ENCODE measurements at places on chromosomes 1 and 21.

DNA sequence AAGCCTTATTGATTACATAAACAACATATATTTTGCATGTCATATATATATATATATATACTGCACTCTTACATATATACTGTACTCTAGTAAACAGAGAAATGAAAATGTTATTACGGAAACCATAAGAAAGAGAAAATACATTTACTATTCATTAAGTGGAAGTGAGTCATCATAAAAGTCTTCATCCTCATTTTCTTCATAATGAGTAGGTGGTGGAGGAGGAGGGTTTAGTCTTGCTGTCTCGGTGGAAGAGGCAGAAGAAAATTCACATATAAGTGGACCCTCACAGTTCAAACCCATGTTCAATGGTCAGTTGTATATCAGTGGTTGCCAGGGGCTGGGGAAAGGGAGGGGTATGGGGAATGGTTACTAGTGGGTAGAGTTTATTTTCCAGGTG is 8.0 kb upstream of the IFNLR1 start:
- DNase-seq, result no peak

- DNase-seq, result no peak
Measured at GRCh38 chr1:39554277-39554676, 22.3 kb downstream of the PABPC4 start.

- no peak for DNase-seq
Measured at GRCh38 chr1:171919891-171920887, 78.9 kb downstream of the DNM3 start.

DNA sequence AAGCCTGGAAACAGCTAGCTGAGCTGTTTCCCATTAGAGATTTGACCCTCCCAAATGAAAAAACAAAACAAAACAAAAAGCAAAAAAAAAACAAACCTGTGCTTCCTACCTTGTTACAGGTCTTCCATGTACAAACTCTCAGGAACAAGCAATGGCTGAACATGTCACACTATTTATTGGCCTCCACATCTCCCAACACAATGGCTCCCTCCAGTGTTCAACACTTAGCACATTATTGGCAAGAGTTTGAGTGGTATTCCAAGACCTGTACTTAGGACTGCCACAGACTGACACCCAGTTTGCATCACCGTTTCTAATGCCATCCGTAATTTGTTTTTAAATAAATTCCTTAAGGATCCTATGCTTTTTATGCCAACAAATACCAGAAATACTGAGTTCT is 195.0 kb upstream of the OLFM3 start:
- no peak for DNase-seq
